ENCODE measurements at places on chromosomes 13 and 19. TPM values are rescaled to one million over a fixed set of nuclear protein-coding genes. Genes with fewer than 3 reads are reported as not detected.

DNA sequence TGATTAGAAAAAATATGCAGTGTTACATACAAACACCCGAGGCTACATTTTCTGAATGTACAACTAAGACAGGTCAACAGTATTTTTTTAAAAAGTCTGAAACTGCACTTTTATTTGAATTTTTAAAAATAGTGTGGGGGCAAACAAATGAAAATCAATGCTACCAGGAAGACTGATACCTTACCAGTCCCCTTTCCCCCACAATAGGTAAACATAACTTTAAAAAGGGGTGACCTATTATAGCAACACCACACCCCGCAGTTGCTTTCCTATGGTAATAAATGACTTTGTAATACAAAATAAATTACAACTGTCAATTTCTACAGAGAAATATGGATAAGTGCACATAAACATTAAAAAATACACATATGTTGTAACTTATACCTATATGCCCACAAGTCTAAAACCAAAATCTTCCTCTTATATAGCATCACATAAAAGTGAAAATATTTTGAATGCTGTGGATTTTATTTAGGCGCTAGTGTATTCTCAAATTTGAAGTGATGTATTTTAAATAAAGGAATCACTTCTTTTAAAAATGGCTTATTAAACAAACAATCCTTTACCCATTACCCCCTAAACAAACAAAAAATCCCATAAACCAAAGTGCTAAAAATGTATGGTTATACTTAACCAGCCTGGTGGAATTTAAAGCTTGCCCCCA, 63.1 kb downstream of the KCNRG start:
- DNase-seq, result no peak

ZNF429 gene
- total RNA-seq, result 23.8 TPM

DNA sequence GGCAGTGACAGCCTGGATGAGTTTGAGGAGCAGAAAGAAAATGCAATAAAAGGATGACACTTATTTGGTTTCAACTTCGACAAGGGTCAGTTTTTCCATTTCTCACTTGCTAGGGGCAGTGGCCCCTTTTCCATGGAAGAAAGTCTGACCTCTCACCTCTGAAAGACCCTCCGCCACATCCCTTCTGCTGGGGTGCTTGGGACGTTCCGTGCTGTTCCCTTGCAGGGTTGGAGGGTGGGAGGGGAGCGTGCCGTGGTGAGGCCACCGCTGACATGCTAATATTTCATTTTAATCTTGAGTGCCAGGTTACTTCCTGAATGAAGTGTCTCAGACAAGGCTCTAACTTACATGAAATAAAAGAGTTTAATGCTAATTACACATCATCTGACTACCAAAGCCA, 5.2 kb upstream of the ZNF536 start:
- DNase-seq, result no peak

DNA sequence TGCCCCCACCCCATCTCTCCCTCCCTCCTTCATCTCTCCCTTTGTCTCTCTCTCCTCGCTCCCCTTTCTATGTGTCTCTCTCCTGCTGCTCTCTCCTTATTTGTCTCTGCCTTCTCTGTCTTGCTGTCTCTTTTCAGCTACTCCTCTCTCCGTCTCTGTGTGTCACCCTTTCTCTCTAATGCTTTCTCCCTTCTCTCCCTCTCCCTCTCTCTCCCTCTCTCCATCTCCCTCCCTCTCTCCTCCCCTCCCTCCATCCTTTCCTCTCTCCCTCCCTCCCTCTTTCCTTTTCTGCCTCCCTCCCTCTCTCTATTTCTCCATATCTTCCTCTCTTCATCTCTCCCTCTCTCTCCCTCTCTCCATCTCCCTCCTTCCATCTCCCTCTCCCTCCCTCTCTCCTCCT, 682 bp downstream of the ATP4A start:
- DNase-seq, result no peak

CEACAM3 gene
- total RNA-seq, result 1.9 TPM

DNA sequence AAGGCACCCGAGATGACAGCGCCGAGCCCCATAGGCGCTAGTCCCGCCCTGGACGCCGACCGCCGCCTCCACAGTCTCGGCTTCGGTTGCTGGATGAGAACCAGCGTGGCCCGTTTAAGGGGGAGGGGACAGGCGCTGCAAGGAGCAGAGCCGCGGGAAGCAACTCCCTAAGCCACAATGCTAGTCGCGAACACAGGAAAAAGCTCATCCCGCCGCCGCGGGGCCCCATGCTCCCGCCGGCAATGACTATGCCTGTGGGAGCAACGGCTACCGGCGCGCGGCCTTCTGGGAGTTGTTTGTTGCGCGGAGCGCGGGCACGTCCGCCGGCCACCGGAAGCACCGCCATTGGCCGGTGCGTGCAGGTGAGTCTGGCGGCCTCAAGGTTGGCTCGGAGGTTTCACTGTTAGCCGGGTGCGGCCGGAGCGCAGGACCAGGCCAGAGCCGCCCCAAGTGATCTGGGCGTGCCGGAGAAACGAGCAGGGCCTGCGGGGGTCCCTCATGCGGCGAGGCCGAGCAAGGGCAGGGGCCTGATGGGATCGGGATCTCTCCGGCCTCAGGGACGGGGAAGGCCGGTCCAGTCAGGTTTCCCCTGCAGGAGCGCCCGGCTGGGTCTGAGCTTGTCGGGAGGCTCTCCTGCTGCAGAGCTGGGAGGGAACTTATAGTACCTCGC, at the start of gene ZNF544:
TSS of gene ZNF544 (plus strand) at position 330 of the 670 bp plus-strand sequence. CDS start 15,110 bp downstream, outside the sequence.
- DNase-seq, result peak; percentile 91

- DNase-seq, result no peak
Observed at GRCh38 chr19:38304866-38305429, 897 bp downstream of the C19orf33 start.

PLVAP gene
- 22.3 TPM for total RNA-seq

DNA sequence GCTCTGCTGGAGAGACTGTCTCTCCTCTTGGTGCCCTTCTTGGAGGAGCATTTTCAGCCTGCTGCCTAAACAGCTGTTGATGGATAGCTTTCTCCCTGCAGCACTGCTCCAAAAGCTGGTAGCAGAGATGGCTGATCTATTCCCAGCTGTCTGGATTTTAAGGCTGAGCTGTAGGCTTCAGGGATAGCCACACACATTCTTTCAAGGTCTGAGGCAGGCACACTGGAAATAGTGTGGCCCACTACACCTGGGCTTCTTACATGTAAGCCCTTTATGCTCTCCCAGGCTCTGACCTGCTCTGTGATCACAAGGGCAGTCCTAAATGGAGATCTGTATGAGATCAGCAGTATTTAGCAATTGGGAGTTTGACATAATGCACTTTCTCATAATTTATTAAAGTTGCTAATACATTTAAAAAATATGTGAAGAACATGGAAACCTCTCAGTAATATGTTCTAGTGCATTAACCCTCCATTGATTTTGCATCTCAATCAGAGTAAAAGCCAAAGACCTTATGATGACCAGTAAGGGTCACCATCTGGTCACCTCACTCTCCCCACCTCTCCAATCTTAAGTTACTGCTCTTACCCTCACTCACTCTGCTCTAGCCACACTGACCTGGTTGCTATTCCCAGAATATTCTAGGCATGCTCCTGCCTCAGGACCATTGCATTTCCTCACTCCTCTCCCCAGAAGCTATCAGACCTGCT, 91.6 kb downstream of the MBNL2 start:
- no peak for DNase-seq

GRCh38 chr13:67023130-67023876, 206.8 kb downstream of the PCDH9 start:
- peak; percentile 35 for DNase-seq

C19orf73 gene
- 3.1 TPM for total RNA-seq

Data from spinal cord (tissue), 10 donors.